ENCODE measurements at places on chromosomes 2 and 18.
A peak's percentile ranks its signal among the peaks of the same experiment; 100 is the strongest.

- peak; percentile 47 for DNase-seq
Measured at GRCh38 chr2:164061129-164061746, 325.4 kb upstream of the FIGN start.

DNA sequence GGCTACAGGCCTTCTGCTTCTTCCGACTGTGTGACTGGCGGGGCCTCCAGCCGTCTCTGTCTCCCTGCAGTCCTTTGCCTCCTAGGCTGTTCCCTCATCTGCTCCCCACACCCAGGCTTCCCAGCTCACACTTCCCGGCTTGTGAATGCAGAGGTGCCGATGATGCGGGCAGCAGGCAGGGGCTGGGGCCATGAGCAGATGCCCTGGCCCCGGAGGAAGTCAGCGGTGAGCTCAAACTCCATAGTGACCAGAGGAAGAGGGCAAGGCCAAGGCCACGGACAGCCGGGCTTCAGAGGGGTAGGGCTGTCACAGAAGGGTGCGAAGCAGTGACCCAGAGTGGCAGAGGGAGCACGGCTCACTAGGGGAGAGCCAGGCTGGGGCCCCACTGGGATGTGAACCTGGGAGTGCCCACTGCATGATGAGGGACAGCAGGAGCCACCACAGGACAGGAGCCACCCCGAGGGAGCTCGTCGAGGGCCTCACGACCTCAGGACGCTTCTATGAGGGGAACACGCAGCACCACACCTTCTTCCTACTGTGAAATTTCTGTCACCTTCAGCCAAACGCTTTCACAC is 515.9 kb downstream of the EIPR1 start:
- DNase-seq: no peak

DNA sequence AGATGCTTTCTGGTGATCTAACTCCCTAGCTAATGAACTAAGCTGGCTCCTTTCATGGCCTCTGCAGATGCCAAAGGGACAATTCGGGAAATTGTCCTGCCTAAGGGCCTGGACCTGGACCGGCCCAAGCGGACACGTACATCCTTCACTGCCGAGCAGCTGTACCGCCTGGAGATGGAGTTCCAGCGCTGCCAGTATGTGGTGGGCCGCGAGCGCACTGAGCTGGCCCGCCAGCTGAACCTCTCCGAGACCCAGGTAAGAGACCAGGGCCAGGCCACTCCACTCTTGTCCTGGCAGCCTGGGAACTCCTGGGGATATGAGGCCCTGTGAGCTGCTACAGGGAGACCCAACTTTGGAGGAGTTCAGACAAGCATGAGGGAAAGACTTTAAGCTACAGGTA is 14.7 kb upstream of the ATP6V1B1 start:
- DNase-seq: no peak

DNA sequence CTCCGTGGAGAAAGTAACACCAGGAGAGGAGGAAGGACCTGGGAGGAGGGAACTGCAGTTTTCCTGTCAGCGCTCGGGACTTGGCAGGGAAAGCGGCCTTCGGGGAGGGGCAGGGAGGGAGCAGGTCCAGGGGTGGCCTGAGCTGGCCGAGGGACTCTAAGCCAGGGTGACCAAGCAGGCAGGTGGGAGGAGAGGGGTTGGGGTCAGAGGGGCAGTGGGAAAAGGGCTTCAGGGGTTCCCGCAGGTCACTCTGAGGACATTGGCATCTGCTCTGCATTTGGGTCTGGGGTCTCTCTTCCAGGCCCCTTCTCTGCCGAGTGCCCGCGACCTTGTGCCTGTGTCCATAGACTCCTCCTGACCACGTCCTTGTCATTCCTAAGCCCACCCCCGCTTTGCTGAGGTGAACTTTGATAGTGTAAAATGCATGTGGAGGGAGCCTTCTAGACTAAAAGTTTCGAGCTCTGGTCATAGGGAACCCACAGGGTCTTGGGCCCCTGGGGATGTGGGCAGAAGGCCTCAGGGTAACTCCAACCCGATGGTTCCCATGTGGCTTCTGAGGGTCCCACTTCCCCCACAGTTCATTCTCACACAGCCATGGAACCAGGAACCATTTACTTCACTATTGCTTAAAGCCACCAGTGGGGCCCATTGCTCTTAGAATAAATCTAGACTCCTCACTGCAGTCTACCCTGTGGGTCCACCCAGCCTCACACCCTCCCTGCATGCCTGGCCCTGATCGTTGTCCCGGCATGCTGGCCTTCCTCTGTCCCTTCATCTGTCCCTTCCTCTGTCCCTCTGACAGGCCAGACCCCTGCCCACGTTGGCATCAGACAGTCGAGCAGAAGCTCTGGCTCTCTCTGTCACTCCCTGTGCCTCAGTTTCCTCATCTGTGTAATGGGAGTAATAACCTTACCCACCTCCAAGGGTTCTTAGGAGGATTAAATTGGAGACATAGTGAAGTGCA is 229.2 kb downstream of the SEPTIN10 start:
- DNase-seq: no peak

Measured in GM23248 (cell line).